ENCODE measurements at places on chromosomes 2 and 18. TPM values are rescaled to one million over a fixed set of nuclear protein-coding genes. Genes with fewer than 3 reads are reported as not detected.

GRCh38 chr2:62724886-62725711, 19.6 kb downstream of the EHBP1 start:
- DNase-seq: no peak

DNA sequence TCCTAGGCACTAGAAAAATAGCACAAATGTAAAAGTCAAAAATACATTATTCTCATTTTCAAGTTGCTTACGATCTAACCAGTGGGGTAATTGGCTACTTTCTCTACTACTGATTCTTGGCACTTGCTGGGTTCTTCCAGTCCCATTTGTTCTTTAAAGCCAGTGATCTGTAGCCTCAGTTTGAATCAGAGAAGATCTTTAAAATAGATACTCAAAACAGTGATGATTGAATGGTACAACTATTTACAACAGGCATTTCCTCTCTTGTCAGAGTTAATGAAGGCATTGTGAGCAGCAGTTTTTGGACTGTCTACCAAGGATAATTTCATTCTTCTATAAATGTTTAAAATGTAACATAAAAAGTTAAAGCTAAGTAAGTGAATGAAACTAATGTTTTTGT, 128.3 kb upstream of the FSIP2 start:
- DNase-seq: no peak

- no peak for DNase-seq
Observed at GRCh38 chr2:232611559-232612218, 21.7 kb upstream of the EFHD1 start.

Gene AMER3
- not detected for total RNA-seq

Gene MAP3K19
- total RNA-seq: not detected

- no peak for DNase-seq
Observed at GRCh38 chr2:144514616-144515091, 5.3 kb downstream of the ZEB2 start.

DNA sequence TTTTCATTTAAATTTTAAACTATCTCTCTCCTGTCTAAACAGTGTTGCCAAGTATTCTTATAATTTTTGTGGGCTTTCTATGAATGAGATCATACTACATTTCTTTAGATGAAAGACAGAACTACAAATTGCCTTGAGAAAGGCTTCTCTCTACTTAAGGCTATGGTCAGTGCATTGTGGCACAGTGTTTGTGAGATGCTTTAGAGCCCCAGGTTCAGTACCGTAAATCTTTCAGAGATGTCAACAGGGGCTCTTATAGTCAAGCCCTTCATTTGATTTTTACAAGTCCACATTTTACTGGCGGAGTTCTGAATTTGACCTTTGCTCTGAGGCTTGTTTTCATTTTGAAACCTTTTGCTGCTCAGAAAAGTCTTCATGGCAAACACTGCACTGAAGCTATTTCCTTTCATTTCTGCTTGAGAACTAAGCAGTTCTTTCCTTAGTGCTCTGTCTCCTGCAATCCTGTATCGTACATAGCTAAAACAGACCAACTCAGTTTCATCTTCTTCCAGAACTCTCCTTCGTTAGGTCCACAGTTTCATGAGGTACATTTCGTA, 175.2 kb downstream of the NYAP2 start:
- no peak for DNase-seq

- no peak for DNase-seq
Observed at GRCh38 chr18:45642238-45642637, 27.0 kb downstream of the SLC14A2 start.

- no peak for DNase-seq
Observed at GRCh38 chr2:223751012-223751411, 86.4 kb downstream of the AP1S3 start.

Gene STARD6
- total RNA-seq: 0.13 TPM

Gene EGR4
- not detected for total RNA-seq

GRCh38 chr2:1539441-1539840, 126.2 kb downstream of the TPO start:
- no peak for DNase-seq

DNA sequence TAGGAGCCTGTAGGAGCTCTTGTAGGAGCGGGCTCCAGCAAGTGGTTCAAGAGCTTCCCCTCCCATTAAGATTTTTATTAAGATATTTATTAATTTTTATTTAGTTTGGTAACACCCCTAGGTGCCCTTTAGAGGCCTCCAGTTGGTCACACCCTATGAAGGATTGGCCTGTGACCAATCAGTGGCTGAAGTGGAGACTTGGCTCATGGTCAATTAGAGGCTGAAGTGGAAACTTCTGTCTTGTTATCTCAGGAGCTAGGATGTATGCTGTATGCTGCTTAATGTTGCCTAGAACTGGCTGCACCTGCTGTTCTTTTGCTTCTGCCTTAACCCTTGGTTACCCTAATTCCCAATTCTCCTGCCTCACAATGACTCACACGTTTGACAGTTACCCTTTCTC, 48.7 kb downstream of the DHRS9 start:
- DNase-seq: no peak

- DNase-seq: no peak
Observed at GRCh38 chr2:2586931-2587330, 255.9 kb upstream of the MYT1L start.

Gene MYO5B
- total RNA-seq: 0.51 TPM

DNA sequence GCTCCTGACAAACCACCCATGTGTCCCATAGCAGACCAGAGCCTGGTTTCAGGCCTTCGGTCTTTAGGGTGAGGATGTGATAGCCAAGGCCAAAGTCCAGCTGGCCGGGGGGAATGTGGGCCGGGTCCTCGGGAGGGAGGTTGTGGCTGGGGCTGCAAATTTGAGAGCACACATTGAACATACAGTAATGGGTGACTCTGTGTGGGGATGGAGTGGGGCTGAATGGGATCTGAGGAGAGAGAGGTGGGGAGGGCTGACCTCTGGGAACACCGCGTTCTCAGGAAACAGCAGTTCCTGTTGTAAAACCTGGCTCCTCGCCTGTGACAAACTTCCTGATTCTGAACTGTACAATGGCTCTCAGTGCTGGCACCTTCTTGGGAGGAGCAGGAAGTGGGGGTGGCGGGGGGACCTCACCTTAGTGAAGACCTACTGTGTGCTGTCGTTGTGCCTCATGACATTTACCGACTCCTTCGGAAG, 48.8 kb downstream of the MCFD2 start:
- peak; percentile 89 for DNase-seq

Gene TWIST2
- total RNA-seq: 0.38 TPM

GRCh38 chr18:849021-849420, 37.0 kb upstream of the YES1 start:
- DNase-seq: no peak

DNA sequence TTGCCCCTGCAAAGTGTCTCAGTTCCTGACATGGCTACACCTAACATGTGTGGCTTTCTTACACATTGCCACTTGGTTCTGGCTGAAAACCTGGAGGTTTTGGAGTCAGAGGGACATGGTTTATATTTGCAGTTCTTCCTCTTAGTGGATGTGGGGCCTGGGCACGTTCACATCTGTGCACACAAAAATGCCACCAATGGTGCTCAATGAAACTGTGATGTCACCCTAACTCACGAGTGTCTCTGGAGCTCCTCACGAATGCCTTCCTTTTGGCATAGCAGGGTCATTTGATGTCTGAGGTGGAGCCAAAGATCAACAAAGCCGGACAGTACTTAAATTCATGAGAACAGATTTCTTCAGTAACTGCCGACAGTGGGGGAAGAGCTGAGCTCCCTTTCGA, 231.7 kb upstream of the HS6ST1 start:
- no peak for DNase-seq

DNA sequence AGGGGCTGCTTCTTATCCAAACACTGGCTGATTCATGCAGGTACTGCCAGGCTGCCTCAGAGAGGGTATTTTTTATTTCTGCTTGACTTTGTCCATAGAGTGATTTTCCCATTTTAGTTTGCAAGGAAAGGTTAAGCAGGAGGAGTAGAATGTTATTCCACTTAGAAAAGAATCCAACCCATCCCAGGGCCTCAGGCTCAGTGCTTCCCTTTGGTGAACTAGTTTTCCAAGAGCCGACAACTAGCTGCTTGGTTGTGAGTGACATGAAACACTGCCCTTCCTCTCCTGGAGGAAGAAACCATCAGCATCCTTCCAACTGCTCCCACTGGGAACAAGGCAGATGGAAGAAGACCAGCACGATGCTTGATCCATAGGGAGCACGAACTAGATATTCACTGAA, 58.5 kb downstream of the BCL2 start:
- no peak for DNase-seq

GRCh38 chr2:65070172-65070830, 14.1 kb downstream of the CEP68 start:
- DNase-seq: peak; percentile 92

DNA sequence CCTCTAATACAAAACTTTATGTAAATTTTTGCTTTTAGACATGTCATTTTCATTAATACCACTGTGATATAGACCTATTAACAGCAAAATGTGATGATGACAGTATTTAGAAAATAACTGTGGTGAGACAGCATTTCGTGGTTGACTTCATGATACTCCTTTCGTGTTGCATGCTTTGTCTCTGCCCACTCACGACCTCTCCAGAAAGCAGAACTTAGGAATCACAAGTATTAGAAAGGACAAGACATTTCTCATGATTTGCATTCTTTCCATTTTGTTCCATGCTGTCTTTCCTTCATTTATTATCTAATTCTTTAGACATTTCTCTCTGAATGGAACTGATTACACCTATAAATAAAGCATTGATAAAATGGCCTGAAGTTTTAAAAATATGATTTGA, 85.2 kb upstream of the POU3F3 start:
- DNase-seq: no peak

Gene AGAP1
- 3.1 TPM for total RNA-seq

Gene CTAGE1
- total RNA-seq: not detected

DNA sequence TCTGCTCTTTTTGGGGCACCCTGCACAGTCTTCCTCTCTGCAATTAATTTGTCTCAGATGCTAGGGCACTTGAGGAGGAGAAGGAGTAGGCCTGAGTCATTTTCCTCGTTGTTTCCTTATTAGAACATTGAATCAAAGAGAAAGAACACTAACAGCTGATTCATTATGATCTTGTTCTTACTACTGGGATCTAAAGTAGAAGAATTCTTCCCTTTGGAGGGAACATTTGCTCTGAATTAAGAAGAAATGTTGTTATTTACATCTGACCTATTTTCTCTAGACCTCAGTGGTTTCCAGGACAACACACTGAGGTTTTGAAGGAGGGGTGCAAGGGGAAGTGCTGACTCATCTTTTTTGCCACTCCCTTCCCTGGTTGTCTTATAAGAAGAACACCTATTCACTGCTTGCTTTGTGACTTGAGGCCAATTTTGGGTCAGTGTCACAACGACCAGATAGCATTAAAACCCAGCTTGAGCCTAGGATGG, 24.3 kb upstream of the STAT1 start:
- no peak for DNase-seq

- no peak for DNase-seq
Observed at GRCh38 chr2:190717306-190717705, 68.4 kb downstream of the NAB1 start.

Gene UGT1A4
- not detected for total RNA-seq

Gene TMEM17
- 1.3 TPM for total RNA-seq

DNA sequence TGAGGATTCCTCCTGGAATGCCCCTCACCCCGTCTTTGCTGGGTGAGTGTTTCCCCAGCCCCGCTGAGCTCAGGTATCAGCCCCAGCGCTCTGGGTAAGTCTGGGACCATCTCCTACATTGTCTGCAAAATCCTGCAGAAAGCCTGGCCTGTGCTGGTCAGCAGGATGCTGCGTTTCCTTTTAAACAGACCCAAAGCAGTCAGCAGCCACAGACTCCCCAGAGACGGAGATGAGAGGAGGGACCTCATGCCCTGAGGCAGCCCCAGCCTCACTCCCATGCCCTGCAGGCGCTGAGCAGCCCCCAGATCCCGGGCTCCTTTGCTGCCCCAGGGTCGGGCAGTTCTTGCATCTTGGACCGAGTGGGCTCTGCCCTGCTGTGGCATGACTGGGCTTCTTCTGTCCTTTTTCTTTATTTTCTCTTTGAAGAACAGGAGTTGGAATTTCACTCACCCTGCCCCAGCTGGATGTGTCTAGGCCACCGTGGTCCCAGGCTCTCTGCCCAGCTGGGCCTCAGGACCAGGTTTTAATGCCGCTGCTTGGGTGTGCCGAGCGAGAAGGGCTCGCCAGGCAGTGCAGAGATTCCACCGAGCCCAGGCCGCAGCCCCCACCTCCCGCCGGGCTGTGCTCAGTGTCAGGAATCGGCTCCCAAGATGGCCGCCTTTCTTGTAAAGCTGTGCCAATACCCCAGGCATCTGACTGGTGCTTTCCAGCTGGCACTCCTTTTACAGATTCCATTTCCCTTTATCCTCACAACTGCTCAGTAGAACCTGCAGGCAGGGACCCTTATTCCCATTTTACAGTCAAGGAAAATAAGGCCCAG, 43.6 kb downstream of the ODC1 start:
- no peak for DNase-seq

GRCh38 chr2:37862620-37863019, 62.5 kb upstream of the RMDN2 start:
- no peak for DNase-seq

DNA sequence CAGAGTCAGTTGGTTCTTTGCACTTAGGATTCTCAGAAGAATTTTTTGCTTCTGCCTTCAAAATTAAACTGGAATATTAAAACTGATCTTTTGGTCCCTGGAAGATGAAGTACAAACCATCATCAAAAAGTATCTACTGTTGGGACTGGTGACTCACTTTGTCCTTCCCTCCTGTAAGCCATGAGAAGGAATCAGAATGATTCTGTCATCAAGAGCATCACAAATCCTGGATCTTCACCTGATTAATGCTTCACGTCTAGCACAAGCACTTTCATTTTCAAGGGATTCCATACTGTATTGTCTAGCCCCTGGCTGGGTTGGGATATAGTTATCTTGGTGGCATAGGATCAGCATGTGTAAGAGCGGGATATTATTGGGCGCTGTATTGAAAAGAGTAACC, 69.3 kb upstream of the CYP1B1 start:
- no peak for DNase-seq

DNA sequence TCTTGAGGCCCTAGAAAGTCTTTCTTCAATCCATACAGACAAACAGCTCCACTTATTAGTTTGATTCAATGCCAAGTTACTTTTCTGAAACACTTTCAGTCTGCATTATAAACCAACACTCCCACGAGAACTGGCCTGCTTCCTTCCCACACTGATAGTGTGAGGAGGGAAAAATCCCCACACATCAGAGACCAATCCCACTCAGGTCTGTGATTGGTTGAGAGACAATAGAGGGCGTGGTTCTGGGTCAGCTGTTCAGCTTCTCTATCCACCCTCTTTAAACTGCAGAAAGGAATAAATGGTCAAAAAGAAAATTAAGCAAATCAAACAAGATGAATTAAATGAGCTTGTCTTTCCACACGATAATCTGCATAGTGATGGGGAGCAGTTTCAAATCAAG, 152.5 kb downstream of the NRP2 start:
- DNase-seq: no peak

DNA sequence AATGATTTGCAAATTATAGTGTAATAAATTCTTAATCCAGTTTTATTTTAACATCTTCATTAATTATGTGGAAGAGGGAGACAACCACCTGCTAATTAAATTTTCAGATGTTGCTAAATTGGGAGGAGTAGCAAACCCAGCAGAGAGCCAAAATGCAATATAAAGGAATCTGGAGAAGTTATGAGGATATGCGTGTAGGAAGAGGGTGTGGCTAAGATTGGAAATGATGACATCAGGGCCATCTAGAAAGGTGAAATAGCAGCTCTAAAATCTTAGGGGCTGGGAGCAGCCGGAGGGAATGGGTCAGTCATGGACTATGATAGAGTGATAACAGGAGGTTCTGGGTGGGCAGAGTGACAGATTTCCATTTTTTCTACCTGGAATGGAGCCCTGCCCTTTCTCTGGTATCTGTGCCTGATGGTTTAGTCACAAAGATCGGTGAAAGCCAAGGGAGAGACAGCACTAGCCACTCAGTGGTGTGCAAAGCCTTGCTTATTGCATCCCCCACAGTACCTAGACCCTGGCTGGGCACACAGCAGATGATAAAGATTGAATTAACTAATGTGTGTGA, 379.2 kb upstream of the CELF4 start:
- DNase-seq: no peak

- DNase-seq: no peak
Observed at GRCh38 chr2:218334531-218334930, 22.1 kb upstream of the CATIP start.

Measured in dermis microvascular lymphatic vessel endothelial cell (primary cell).